H1 (cell line): ENCODE measurements at places on chromosomes 1 and 21.

DNA sequence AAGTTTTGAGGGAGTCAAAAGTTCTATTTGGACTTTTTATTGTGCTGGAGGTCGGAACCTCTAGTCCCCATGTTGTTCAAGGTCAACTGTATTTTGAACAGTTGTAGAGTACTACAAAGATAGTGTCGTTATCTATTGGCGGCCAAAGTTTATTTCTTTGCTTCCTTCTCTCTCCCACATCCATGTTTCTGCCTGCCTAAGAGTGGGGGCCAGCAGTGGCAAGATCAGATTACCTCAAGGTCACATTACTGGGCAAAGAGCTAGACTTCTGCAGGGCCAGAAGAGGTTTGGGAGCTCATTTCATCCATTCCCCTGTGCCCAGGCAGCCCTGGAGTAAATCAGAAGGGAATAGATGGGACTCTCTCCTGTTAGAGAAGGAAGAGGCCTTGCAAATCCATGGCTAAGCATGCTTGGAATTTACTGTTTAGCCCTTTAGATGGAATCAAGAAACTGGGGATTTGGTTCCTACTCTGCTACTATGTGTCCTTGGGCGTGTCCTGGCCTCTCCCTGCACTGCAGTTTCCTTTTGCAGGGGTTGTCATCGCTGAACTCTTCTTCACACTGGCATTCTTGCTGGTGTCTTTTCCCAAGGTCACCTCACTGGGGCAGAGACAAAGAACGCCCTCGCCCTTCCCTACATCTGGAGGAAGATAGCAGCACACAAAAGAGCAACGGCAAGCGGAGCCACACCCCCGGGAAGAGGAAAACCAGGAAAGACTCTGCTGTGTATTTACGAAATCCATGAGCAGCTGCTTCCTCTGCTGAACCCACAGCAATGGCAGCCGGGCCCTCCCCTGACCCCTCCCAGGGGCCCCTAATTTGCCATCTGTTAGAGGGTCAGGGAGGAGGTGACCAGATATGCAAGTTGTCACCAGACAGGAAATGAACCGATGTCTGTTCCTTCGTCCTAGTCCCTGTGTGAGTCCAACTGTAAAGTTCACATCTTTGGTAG, 73.3 kb downstream of the PLPP3 start:
- DNase-seq: no peak

DNA sequence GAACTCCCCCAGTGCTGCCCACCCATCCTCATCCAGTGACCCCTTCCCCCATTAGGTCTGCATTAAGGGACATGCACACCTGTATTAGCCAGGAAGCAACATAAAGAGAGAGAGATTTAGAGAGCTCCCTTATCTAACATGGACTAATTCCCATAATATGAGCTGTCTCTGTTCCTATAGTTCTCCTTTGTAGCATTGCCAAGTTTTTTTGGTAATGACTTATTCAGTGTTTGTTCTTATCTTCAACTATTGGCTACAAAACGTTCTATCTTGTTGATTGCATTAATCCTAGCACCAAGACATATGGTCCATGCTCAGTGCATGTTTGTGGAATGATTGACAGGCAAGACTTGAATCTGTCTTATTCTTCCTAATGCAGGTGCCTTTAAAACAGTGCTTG, 264.0 kb downstream of the ADGRL2 start:
- no peak for DNase-seq

DNA sequence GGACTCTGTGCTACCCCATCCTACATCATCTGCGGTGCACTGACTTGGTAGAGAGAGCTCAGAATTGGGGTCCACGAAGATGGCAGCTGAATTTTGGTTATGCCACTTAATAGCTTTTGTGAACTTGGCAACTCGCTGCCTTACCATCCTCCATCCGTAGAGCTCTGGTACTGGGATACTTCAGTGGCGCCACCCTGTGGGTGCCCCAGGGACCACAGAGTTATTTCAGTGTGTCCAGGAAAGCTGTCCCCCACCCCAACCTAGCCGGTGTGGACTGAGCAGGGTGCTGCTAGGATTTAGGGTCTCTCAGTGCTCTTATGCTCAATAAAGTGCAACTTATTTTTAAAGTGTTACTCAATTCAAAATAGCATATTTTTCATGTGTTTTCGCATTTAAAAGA, 9.0 kb upstream of the USF1 start:
- DNase-seq: no peak

DNA sequence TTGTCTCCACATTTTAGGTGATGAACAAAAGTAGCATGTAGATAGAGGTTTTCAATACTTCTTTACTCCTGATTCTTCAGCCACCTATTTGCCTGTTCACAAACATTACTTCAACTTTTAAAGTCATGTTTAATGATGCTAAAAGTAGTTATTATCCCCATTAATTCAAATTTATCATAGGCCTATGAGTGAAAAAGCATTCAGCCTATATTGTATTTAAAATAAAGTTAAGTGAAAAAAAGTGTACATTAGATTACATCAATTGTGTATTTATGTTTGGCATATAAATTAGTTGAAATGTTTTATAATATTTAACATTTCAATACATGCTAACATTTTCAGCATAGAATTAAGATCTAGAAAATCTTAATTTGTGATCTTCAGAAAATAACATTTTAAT, 10.5 kb downstream of the CDKN2C start:
- DNase-seq: no peak

DNA sequence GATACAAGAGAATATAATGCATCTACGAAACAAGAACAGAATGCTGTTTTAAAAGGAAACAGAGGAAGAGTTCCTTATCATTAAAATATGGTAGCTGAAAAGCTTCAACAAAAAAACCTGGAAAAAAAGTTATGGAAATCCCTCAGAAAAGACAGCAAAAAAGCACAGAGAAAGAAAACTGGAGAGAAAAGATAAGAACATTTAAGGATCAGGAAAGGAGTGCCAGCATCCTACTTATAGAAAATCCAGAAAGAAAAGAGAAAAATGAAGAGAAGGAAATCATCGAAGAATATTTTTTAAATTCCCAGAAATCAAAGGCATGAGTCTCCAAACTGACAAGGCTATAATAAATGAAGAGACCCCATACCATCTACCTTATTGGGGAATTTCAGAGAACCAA, 29.8 kb downstream of the SUSD4 start:
- no peak for DNase-seq

GRCh38 chr21:29233256-29233546, 65.5 kb upstream of the BACH1 start:
- no peak for DNase-seq

DNA sequence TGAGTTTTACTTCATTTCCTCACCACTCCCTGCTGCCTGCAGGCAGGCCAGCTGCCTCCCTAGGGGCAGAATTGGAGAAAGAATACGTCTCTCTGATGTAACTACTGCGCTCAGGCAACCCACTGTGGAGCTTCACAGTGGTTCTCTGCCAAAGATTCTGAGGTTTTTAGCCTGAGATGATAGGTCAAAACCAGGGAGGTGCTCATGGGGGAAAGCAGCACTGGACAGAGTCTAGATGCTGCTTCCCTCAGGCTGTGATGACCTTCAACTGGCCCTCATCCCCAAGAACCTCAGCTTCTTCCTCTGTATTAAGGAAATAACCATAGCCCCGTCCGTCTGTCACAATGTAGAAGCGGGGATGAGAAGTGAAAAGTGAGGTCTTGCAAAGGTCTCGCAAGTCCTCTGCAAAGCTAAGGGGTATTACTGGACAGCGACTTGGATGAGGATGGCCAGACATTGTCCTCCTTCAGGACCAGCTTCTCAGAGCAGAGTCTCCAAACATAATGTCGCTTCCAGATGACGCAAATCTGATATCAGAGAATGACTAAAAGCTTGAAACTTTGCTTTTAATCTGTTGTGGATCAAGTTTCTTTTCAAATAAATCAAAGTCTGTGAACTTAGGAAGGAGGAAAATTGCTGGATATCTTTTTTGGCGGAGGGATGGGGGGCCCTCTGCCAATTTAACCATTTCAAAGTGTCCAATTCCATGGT, 65.9 kb upstream of the ATP5PO start:
- DNase-seq: no peak
